ENCODE measurements at places on chromosomes 7 and 10.
A peak's percentile ranks its signal among the peaks of the same experiment; 100 is the strongest.

DNA sequence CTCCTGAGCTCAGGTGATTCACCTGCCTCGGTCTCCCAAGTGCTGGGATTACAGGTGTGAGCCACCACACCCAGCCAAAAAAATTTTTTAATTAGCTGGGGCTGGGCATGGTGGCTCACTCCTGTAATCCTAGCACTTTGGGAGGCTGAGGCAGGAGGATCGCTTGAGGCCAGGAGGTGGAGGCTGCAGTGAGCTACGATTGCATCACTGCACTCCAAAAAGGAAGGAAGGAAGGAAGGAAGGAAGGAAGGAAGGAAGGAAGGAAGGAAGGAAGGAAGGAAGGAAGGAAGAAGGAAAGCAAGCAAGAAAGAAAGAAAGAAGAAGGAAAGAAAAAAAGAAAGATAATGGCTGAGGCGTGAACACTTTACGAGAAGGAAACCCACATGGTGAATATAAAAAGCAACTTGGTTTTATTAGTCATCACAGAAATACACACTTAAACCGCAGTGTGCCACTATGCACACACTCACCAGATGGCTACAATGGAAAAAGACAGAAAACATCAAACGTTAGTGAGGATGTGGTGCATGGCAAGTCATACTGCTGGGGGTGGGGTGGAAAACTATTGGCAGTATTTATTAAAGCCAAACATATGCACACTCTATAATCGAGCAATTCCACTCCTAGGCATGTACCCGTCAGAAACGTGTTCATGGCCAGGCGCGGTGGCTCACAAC is 4.4 kb upstream of the CCL26 start:
- no peaks in the 10 kb centered on the region for H3K36me3 ChIP-seq
- no peaks in the 10 kb centered on the region for H3K4me1 ChIP-seq
- H3K27ac ChIP-seq: no peak overlapping the region
- peak; percentile 70 for DNase-seq

- H3K4me1 ChIP-seq: peaks cover 6% of the 10 kb centered on the region
- H3K27ac ChIP-seq: no peak overlapping the region
- DNase-seq: no peak
These were observed 124.3 kb upstream of the UNC5B start for GRCh38 chr10:71088054-71088453.

GRCh38 chr7:40881405-40881926 is 746.7 kb downstream of the SUGCT start:
- H3K27ac ChIP-seq: no peak overlapping the region
- no peak for DNase-seq
- no peak overlapping the region for H3K4me3 ChIP-seq
- no peaks in the 10 kb centered on the region for H3K27me3 ChIP-seq
- H3K4me1 ChIP-seq: no peaks in the 10 kb centered on the region

DNA sequence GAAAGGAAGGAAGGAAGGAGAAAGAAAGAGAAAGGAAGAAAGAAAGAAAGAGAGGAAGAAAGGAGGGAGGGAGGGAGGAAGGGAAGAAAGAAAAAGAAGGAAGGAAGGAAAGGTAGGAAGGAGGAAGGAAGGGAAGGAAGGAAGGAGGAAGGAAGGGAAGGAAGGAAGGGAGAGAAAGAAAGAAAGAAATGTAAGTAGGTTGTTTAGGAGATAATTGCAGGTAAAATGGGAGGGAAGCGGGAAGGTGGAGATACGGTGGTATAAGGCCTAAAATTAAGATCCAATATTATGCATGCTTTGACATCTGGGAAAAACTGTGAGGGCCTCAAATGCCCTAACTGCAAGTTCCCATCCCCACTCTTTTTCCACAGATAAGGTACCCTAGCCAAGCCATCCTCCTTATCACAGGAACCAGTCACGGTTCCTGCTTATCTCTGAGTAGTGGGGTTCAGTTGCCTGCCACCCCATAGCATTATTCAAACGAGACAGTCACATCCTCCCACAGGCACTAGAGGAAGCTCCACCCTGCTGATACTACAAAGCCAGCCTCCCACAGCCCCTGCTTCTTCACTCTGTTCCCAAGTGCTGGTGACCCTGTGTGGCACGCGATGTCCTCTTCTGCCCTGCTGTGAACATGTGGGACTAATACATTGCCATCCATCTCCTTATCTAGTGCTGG is 28.7 kb downstream of the ST8SIA6 start:
- DNase-seq: no peak
- H3K4me3 ChIP-seq: no peak overlapping the region
- no peaks in the 10 kb centered on the region for H3K4me1 ChIP-seq
- H3K36me3 ChIP-seq: no peaks in the 10 kb centered on the region
- H3K27me3 ChIP-seq: no peaks in the 10 kb centered on the region

GRCh38 chr10:133045556-133046389 is 42.0 kb upstream of the ADGRA1 start:
- peak; percentile 40 for DNase-seq
- H3K27me3 ChIP-seq: no peaks in the 10 kb centered on the region
- H3K4me1 ChIP-seq: peaks cover 11% of the 10 kb centered on the region
- H3K4me3 ChIP-seq: no peak overlapping the region
- no peak overlapping the region for H3K27ac ChIP-seq

- no peaks in the 10 kb centered on the region for H3K27me3 ChIP-seq
- H3K4me1 ChIP-seq: no peaks in the 10 kb centered on the region
- H3K4me3 ChIP-seq: no peak overlapping the region
- H3K27ac ChIP-seq: no peak overlapping the region
- H3K36me3 ChIP-seq: no peaks in the 10 kb centered on the region
- DNase-seq: no peak
These were observed 144.2 kb downstream of the KLF6 start for GRCh38 chr10:3640816-3641215.

DNA sequence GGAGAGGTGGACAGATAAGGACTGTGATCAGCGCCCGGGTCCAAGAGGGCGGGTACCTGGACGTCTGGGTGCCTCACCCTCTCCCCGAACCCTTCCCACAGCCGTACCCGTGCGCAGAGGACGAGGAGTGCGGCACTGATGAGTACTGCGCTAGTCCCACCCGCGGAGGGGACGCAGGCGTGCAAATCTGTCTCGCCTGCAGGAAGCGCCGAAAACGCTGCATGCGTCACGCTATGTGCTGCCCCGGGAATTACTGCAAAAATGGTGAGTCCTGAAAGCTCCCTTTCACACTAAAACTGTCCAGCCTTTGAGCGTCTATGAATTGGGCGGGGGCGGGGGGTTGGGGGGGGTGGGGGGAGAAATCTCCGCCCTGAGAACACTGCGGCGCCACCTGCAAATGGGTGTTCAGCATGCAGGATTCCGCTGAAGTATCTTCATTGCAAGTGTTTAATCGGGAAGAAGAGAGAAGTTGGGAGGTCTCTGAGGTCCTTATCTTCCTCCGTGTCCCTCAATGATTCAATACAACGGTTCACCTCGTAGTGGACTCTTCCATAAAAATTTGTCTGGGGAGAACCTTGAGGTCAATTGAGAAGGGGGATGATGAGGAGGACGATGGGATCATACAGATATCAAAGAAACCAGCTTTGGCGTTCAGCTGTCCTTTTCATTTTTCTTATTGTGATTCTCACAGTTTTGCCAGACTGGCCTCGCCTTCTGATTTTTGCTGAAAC is 906 bp downstream of the DKK1 start:
- peak; percentile 48 for DNase-seq
- no peaks in the 10 kb centered on the region for H3K36me3 ChIP-seq
- H3K4me3 ChIP-seq: peak overlapping the region; percentile 55
- no peaks in the 10 kb centered on the region for H3K4me1 ChIP-seq
- H3K27me3 ChIP-seq: peaks cover 34% of the 10 kb centered on the region

DNA sequence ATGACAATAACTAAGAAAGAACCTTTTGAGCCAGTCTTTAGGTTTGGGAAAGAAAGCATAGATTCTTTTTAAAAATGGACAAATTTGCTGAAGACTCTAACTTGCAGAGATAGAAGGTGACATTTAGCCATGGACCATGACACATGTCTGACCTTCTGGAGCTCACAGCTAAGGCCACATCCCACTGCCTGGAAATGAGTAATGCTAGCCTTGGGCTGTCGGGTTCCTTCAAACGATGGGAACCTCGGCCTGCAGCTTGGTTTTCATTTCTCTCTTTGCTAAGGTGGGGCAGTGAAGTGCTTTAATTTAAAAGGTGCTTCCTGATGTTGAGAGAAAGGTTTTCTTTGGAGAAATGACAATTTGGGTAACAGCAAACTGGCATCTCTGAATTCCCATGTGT is 223.2 kb downstream of the FANK1 start:
- H3K4me1 ChIP-seq: no peaks in the 10 kb centered on the region
- no peak overlapping the region for H3K4me3 ChIP-seq
- H3K27me3 ChIP-seq: no peaks in the 10 kb centered on the region
- DNase-seq: no peak

DNA sequence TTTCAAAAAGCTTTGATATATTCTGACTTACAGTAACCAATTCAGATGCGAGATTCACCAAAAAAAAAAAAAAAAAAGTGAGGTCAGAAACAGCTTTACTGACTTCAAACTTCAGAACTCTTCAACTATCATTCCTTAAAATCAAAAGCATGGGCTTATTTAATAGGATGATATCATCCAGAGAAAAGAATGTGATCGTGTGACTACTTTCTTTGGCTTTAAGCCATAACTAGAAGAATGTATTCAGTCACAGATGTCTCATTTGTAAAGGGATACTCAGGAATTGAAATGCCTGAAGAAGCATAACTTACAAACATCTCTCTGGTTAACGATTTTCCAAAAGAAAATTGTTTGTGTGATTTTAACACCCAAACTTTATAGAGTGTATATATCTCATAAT is 11.5 kb downstream of the TPK1 start:
- H3K27me3 ChIP-seq: no peaks in the 10 kb centered on the region
- no peak overlapping the region for H3K27ac ChIP-seq
- no peak for DNase-seq
- no peak overlapping the region for H3K4me3 ChIP-seq

- no peaks in the 10 kb centered on the region for H3K27me3 ChIP-seq
- peak; percentile 53 for DNase-seq
- no peak overlapping the region for H3K4me3 ChIP-seq
- H3K36me3 ChIP-seq: no peaks in the 10 kb centered on the region
- no peak overlapping the region for H3K27ac ChIP-seq
- no peaks in the 10 kb centered on the region for H3K4me1 ChIP-seq
These were observed 25.3 kb downstream of the CCDC126 start for GRCh38 chr7:23622506-23622925.

All from cardiac muscle cell (in vitro differentiated cells and primary cell).